ENCODE measurements at places on chromosomes 3 and 15. TPM values are rescaled to one million over a fixed set of nuclear protein-coding genes. Genes with fewer than 3 reads are reported as not detected.

The RBPMS2 gene
- not detected for total RNA-seq

The LMAN1L gene
- total RNA-seq = not detected

The GOLGA8J gene
- total RNA-seq = not detected

The ANKRD63 gene
- total RNA-seq = 0.63 TPM

The CCDC13 gene
- total RNA-seq = 0.74 TPM

The CIB2 gene
- total RNA-seq = 6.7 TPM

The SV2B gene
- 0.15 TPM for total RNA-seq

The PTX3 gene
- 48.3 TPM for total RNA-seq

The SCN11A gene
- total RNA-seq = not detected

The EPHB3 gene
- total RNA-seq = 1.4 TPM
